ENCODE measurements at places on chromosomes 12 and 14. TPM values are rescaled to one million over a fixed set of nuclear protein-coding genes. Genes with fewer than 3 reads are reported as not detected.

The HCAR3 gene
- not detected for total RNA-seq

The TMTC1 gene
- 1.2 TPM for total RNA-seq

The ADAMTS20 gene
- total RNA-seq, result not detected

The CACNA1C gene
- 0.98 TPM for total RNA-seq

The POTEM gene
- not detected for total RNA-seq

The HOXC10 gene
- not detected for total RNA-seq

The C1S gene
- 0.48 TPM for total RNA-seq

The BORCS5 gene
- total RNA-seq, result 9.5 TPM

The SALL2 gene
- total RNA-seq, result 0.98 TPM

The NPFF gene
- not detected for total RNA-seq

The GRIN2B gene
- not detected for total RNA-seq

The SERPINA9 gene
- total RNA-seq, result not detected

The VSX2 gene
- total RNA-seq, result not detected

The MANSC4 gene
- total RNA-seq, result not detected

The KCNJ8 gene
- under 0.01 TPM for total RNA-seq

The SMIM41 gene
- 0.19 TPM for total RNA-seq

The ARHGEF40 gene
- 2.9 TPM for total RNA-seq

The SIRT4 gene
- 0.76 TPM for total RNA-seq

The RAB35 gene
- total RNA-seq, result 46.9 TPM

The RARG gene
- 8.5 TPM for total RNA-seq

The C12orf50 gene
- total RNA-seq, result not detected

The RNU7-1 gene
- total RNA-seq, result not detected

The STYK1 gene
- total RNA-seq, result 12.3 TPM

The PLEKHG7 gene
- not detected for total RNA-seq

The SPTB gene
- not detected for total RNA-seq

The TM7SF3 gene
- total RNA-seq, result 91.0 TPM

The SLC10A1 gene
- not detected for total RNA-seq

The FAM161B gene
- 3.9 TPM for total RNA-seq

The ADSS1 gene
- 1.4 TPM for total RNA-seq

The GPR65 gene
- total RNA-seq, result not detected

The NR1H4 gene
- not detected for total RNA-seq

The PSEN1 gene
- 45.7 TPM for total RNA-seq

The SLC24A4 gene
- 0.10 TPM for total RNA-seq

The SERPINA12 gene
- total RNA-seq, result not detected

The LRP1-AS gene
- total RNA-seq, result not detected

The DNAH10 gene
- total RNA-seq, result under 0.01 TPM

The MDM2 gene
- total RNA-seq, result 285 TPM

The CYP27B1 gene
- 0.67 TPM for total RNA-seq

The SELPLG gene
- not detected for total RNA-seq

The SETD3 gene
- total RNA-seq, result 71.2 TPM
